Left ventricle myocardium inferior (tissue), 1 donor: ENCODE measurements at places on chromosomes 12 and 14.

- no peak for DNase-seq
- H3K4me3 ChIP-seq, result no peak overlapping the region
- H3K4me1 ChIP-seq, result peaks cover 26% of the 10 kb centered on the region
- H3K27ac ChIP-seq, result no peak overlapping the region
- H3K27me3 ChIP-seq, result no peaks in the 10 kb centered on the region
- peaks cover 5% of the 10 kb centered on the region for H3K36me3 ChIP-seq
Observed at GRCh38 chr14:69096781-69097475, 56.0 kb downstream of the DCAF5 start.

GRCh38 chr12:102992297-102992696, 34.8 kb downstream of the ASCL1 start:
- no peak for DNase-seq
- H3K4me3 ChIP-seq, result no peak overlapping the region
- no peaks in the 10 kb centered on the region for H3K4me1 ChIP-seq

GRCh38 chr12:54389607-54390175, 5.2 kb upstream of the ZNF385A start:
- no peak overlapping the region for H3K4me3 ChIP-seq
- no peaks in the 10 kb centered on the region for H3K27me3 ChIP-seq
- H3K4me1 ChIP-seq, result peaks cover 22% of the 10 kb centered on the region
- H3K27ac ChIP-seq, result no peak overlapping the region
- DNase-seq, result peak; percentile 14

GRCh38 chr12:47710278-47710677, 4.4 kb upstream of the RPAP3 start:
- H3K27ac ChIP-seq, result no peak overlapping the region
- no peaks in the 10 kb centered on the region for H3K36me3 ChIP-seq
- H3K27me3 ChIP-seq, result no peaks in the 10 kb centered on the region
- DNase-seq, result no peak
- H3K4me3 ChIP-seq, result no peak overlapping the region

DNA sequence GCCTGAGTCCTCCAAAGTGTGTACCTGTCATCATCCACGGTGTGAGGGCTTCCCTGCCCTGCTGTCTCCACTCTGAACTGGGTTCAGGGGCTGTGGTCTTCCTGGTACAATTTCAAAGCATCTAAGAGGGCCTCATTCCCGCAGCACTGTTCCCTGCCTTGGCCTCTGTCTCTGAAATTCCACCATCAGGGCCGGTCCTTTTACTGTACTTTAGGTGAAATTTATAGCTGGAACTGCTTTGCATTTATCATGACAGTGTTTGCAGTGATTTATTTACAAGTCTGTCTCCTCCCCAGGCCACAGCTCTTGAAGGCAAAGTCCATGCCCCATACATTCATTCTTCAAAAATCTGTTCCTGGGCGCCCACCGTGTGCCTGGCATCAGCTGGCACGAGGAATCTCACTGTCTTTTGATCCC, 36.9 kb upstream of the NCOR2 start:
- DNase-seq, result no peak
- H3K36me3 ChIP-seq, result no peaks in the 10 kb centered on the region
- H3K4me3 ChIP-seq, result no peak overlapping the region
- no peak overlapping the region for H3K27ac ChIP-seq
- peaks cover 11% of the 10 kb centered on the region for H3K4me1 ChIP-seq

DNA sequence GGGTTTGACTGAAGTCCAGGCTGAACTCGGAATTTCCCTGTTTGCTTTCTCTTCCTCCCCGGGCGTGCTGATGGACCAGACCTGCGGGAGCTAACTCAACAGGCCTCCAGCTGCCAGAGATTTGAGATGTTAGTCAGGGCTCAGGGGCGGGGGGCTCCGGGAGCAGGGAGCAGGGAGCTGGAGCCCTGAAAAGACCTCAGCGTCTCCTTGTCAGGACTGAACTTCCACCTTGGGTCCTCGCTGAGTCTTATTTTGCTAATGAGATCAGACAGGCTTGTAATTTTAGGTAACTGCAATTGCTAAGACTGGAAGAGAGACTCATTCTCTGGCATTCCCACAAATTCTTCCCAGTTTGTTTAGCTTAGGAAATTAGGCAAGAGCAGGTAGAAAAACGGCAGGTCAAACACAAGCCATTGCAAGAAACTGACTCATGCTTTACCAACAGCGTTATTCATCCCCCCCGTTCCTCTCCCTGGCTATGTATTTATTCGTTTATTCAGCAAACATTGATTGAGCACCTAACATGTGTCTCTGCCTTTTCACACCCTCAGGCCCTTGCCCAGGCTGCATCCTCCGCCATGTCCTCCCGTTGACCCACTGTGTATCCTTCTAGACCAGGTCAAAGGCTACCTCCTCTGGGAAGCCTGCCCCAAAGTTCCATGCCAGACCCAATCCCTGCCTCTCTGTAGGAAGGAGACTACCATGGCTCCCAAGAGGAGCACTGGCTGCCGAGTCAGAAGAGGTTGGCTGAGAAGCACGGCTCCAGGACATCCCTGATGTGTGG, 80.4 kb upstream of the DIO3 start:
- peaks cover 66% of the 10 kb centered on the region for H3K27me3 ChIP-seq
- no peak overlapping the region for H3K27ac ChIP-seq
- no peak for DNase-seq
- H3K4me1 ChIP-seq, result no peaks in the 10 kb centered on the region
- no peak overlapping the region for H3K4me3 ChIP-seq

DNA sequence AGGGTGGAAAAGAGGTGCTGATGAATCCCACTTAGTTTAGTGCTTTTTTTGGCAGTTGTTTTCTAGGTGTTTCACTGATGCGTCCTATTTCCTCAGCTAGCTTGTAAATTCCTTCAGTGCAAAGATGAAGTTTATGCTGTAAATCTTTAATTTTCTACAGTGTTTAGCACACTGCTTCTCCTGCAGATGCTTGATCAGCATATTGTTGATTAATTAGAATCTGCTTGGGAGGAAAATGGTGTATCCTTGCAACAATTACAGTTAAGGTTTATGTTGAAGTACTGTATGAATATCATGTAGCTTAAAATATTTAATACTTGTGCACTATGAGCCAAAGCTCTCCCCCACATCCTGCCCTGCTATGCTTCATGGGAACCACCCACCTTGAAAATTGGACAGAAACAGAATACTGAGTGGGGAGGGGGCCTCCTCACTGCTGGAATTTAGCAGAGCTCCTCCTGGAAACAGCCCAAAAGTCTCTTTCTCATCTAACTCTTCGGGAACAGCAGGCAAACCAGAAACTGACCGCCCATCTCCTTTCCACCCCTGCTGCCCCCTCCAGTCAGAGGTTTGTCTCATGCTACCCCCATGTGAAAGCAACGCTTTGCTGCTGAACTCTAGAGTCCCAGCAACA, 20.3 kb upstream of the DHRS4 start:
- no peaks in the 10 kb centered on the region for H3K27me3 ChIP-seq
- no peaks in the 10 kb centered on the region for H3K36me3 ChIP-seq
- no peak overlapping the region for H3K27ac ChIP-seq
- no peak for DNase-seq
- H3K4me1 ChIP-seq, result no peaks in the 10 kb centered on the region

DNA sequence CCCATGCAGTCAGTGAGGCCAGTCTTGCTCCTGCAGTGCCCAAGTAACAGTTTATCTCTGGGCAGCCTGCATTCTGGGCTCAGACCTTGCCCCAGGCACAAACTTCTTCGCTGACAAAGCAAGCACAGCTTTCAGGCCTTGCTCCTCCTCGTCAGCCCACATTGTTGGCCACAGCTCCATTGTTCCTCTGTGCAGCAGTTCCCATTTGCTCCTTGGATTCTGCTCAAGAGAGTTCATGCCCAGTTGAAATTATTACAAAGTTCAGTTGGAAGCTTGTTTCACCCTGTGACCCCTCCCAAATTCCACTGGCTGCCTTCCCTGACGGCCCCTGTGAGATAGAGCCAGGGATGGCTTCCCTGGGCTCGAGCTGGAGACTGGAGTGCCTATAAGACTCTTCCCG, 163.4 kb upstream of the DDHD1 start:
- no peaks in the 10 kb centered on the region for H3K4me1 ChIP-seq
- H3K27me3 ChIP-seq, result no peaks in the 10 kb centered on the region
- no peaks in the 10 kb centered on the region for H3K36me3 ChIP-seq
- no peak for DNase-seq
- no peak overlapping the region for H3K4me3 ChIP-seq

DNA sequence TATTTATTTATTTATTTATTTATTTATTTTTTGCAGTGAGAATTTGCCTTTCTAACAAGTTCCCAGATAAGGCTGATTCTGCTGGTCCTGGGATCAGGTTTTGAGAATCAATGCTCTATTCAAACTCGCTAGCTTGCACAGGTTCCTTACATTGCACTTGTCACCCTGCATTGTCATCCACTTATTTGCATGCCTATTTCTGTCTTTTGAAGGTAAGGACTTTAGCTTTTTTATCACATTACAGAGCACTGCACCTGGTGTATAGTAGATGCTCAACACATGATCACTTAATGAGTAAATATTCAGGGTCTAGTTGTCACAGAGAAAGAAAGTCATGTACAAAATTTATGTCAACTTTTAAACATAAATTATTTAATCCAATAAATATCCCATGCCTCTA, 219.7 kb upstream of the BTG1 start:
- no peaks in the 10 kb centered on the region for H3K27me3 ChIP-seq
- no peak overlapping the region for H3K27ac ChIP-seq
- no peak for DNase-seq
- no peaks in the 10 kb centered on the region for H3K36me3 ChIP-seq

DNA sequence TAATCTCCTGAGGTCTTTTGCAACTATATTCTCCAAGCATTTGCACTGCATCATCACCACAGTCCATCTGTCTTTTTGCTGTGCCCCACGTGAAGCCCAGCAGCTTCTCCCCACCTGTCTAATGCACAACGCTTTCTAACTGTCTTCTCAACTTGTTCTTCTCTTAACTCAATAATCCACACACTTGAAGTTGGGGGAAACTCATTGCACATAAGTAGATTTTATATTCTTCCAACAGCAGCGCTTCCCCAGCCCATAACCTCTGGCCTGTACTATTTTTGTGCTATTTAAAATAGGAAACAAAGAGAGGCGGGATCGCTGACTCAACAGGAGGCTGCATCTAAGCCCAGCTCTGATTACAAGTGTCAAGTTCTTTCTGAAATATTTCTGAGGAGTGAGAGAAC, 226.7 kb downstream of the GXYLT1 start:
- no peaks in the 10 kb centered on the region for H3K36me3 ChIP-seq
- H3K27ac ChIP-seq, result no peak overlapping the region
- DNase-seq, result no peak
- peak overlapping the region; percentile 32 for H3K4me3 ChIP-seq
- H3K27me3 ChIP-seq, result no peaks in the 10 kb centered on the region
- H3K4me1 ChIP-seq, result peaks cover 19% of the 10 kb centered on the region

DNA sequence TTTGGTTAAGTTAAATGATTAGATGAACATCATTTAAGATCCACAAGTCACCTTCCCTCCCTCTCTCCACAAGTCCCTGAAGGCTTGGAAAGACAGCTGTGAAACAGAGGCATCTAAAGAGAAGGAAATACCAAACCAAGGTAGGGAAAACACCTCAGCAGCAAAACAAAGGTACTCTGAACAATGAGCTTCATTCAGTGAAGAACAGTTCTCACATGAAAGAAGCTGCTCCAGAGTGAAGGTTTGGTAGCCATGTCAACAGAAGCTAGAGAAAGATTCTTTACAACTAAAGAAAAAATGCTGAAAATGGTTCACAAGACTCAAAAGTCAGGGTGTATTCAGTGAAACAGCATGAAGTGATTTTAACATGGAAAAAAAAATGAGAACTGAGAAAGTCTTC, 69.4 kb downstream of the FGD6 start:
- no peak overlapping the region for H3K27ac ChIP-seq
- peaks cover 16% of the 10 kb centered on the region for H3K4me1 ChIP-seq
- no peak overlapping the region for H3K4me3 ChIP-seq
- H3K27me3 ChIP-seq, result no peaks in the 10 kb centered on the region
- no peak for DNase-seq
- H3K36me3 ChIP-seq, result no peaks in the 10 kb centered on the region

DNA sequence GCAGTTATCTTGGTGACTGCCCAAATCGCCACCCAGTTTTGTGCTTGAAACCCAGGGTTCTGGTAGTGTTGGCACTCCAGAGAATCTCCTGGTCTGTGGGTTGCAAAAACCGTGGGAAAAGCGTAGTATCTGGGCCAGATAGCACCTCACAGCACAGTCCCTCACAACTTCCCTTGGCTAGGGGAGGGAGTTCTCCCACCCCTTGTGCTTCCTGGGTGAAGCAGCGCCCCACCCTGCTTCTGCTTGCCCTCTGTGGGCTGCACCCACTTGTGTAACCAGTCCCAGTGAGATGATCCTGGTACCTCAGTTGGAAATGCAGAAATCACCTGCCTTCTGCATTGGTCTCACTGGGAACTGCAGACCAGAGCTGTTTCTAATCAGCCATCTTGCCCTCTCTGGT, 16.4 kb downstream of the CLEC2D start:
- H3K36me3 ChIP-seq, result peaks cover 56% of the 10 kb centered on the region
- no peaks in the 10 kb centered on the region for H3K4me1 ChIP-seq
- H3K27ac ChIP-seq, result no peak overlapping the region
- no peaks in the 10 kb centered on the region for H3K27me3 ChIP-seq
- no peak for DNase-seq

GRCh38 chr12:98238515-98239130, 276.8 kb upstream of the TMPO start:
- no peaks in the 10 kb centered on the region for H3K27me3 ChIP-seq
- DNase-seq, result no peak
- no peak overlapping the region for H3K27ac ChIP-seq
- H3K4me1 ChIP-seq, result no peaks in the 10 kb centered on the region
- H3K36me3 ChIP-seq, result no peaks in the 10 kb centered on the region

- H3K4me1 ChIP-seq, result peaks cover 42% of the 10 kb centered on the region
- no peak for DNase-seq
- H3K27ac ChIP-seq, result peak overlapping the region; percentile 91
- no peaks in the 10 kb centered on the region for H3K36me3 ChIP-seq
- peaks cover 4% of the 10 kb centered on the region for H3K27me3 ChIP-seq
Observed at GRCh38 chr12:50402264-50403000, 1.7 kb downstream of the LARP4 start.

GRCh38 chr12:94962670-94963069, 40.8 kb downstream of the NDUFA12 start:
- no peaks in the 10 kb centered on the region for H3K4me1 ChIP-seq
- DNase-seq, result no peak
- H3K36me3 ChIP-seq, result no peaks in the 10 kb centered on the region
- no peak overlapping the region for H3K4me3 ChIP-seq

DNA sequence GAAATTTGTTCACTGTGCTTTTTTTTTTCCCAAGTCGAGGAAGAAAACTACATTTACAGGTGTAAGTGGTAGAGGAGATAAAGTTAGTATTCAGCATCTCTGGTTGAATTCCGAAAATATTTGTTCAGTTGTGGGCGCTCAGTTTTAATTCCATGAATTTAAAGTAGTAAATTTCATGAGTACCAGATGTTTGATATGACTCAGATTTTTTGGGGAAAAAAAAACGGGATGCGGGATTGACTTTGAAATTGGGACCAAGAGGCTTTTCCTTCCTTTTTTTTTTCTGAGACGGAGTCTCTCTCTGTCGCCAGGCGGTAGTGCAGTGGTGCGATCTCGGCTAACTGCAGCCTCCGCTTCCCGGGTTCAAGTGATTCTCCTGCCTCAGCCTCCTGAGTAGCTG, 1.6 kb downstream of the TULP3 start:
- no peaks in the 10 kb centered on the region for H3K36me3 ChIP-seq
- H3K4me1 ChIP-seq, result peaks cover 44% of the 10 kb centered on the region
- H3K27me3 ChIP-seq, result no peaks in the 10 kb centered on the region
